ENCODE measurements at places on chromosomes 5 and 9.

- no peak for DNase-seq
Measured at GRCh38 chr9:6779417-6780241, 21.9 kb downstream of the KDM4C start.

GRCh38 chr5:168978015-168978414 is 322.9 kb downstream of the SLIT3 start:
- DNase-seq = no peak

GRCh38 chr9:137575364-137575715 is 3.4 kb downstream of the DPH7 start:
- no peak for DNase-seq

DNA sequence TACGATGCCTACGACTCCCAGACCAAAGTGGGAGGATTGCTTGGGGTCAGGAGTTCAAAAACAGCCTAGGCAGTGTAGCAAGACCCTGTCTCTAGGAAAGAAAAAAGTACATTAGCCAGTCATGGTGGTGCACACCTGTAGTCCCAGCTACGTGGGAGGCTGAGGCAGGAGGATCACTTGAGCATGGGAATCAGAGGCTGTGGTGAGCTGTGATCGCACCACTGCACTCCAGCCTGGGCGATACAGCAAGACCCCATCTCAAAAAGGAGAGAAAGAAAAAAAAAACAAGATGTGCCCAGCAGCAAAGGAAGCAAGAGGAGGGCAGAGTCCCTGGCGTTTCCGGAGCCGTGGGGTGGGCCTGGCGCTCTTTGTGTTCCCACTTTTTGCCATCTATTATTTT is 79.4 kb upstream of the CACNA1B start:
- no peak for DNase-seq

- DNase-seq = no peak
Measured at GRCh38 chr9:104914466-104914865, 13.5 kb downstream of the ABCA1 start.

- DNase-seq = no peak
Measured at GRCh38 chr9:17322882-17323864, 188.3 kb downstream of the CNTLN start.

DNA sequence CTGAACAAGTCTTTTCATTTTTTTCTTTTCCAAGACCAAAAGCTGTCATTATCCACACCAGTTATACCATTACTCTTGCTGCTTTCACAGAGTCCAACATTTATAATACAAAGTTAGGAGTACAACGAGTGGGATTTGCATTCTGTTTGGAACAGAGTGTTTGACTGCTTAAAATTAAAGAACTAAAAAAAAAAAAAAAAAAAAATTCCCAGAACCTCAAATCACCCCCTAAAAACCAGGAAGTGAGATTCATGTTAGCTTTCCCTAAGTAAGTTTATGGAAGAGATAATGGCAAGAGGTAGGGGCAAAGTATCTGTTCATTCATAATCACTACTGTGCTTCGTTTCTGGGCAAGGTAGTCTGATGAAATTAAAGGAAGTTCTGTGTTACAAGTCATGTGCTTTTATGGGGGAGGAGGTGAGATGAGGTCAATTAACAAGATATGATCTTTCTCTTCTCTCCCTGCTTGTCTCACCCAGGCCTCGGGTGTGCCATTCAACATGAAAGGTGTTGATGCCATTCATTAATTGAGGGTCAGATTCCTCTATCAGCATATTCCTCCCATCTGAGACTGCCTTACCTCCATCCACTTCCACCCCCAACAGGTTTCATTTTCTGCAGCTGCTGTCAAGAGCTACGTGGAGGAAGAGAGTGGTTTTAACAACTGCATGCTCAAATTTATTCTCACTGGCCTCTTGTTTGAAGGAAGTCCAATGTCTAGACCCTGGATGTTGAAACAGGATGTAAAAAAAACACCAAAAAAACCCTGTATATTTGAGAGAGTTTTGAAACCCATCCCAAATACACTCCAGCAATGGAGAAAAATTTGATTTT is 58.1 kb downstream of the MARCHF3 start:
- DNase-seq = peak; percentile 29

GRCh38 chr5:104573949-104574709 is 1011.5 kb upstream of the NUDT12 start:
- DNase-seq = no peak

DNA sequence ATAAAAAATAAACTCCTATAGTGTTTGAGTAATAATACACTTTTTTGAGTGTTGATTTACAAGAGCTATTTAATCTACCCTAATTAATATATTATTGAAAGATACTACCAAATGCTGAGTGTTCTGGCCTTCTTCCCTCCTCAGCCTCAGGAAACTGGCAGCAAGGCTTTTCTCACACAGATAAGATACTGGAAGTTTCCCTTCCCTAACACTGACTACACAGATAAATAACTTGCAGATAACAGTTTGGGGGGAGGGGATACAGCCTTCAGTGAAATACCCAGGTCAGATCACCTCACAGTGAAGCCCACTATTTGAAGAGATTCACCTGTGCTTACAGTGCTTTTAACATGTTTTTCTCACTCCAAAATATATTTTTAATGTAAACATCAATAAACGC is 1.6 kb upstream of the NIPSNAP3A start:
- DNase-seq = no peak

DNA sequence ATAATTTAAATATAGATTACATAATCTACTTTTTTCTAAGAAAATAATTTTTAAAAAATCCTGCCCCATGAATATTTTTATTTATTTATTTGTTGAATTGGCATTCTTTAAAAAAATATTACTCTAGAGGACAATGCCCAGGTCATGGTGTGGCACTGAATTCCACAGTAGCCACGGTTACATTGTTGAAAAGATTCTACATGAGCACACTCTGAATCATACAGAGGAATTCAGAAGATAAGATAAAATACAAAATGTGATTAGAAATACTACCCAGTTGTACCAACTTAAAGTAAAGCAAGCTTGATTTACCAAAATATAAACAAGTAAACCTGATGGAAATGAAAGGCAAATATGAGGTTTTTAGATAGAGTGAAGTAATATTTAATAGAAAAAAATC is 183.7 kb downstream of the HCN1 start:
- no peak for DNase-seq

DNA sequence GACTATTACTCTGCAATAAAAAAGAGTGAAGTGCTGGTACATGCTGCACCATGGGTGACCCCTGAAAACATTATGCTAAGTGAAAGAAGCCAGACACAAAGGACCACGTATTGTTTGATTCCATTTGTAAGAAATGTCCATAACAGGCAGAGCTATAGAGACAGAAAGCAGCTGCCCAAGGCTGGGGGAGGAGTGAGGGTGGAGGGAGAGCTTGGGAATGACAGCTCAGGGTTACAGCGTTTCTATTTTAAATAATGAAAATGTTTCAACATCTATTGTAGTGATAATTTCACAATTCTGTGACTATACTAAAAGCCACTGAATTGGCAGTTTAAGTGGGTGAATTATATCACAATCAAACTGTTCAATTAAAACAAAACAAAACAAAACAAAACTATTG is 81.7 kb downstream of the MYO10 start:
- DNase-seq = no peak

DNA sequence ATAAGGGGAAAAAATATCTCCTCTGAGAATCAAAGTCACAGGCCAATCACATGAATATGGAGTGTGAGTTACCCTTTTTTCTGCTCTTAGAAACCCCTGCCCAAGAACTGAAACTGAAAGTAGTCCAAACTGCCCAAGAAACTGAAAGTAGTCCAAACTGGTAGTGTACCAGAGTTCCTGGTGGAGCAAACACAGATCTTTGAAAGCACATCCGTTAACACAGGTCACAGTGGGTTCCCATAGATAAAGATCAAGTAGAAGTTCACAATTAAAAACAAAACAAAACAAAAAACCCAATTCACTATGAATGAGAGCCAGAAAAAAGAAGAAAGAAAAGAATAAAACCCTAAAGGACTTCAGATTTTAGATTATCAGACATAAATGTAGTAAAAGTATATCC is 332.4 kb upstream of the EFNA5 start:
- DNase-seq = peak; percentile 14

DNA sequence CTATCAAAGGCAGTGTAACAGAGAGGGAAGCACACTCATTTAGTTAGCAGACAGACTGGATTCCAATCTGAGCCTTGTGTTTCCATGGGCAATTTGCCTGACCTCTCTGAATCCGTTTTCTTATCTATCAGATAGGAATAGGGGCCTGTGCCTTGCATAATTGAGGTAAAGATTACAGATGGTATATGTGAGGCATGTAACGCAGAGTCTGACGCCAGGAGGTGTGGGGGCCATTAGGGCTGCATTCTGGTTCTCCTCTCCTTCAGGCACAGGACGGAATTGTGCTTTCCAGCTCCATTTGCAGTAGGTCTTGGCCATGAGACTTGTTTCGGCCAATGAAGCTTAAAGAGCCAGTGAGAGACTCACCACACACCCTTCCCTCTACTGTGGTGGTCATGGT is 97.6 kb downstream of the FRMD3 start:
- no peak for DNase-seq
